HS-5 (cell line): ENCODE measurements at places on chromosomes 3 and 15.

GRCh38 chr15:35746121-35746520 is 200.2 kb upstream of the DPH6 start:
- no peak for DNase-seq

GRCh38 chr15:39204031-39204430 is 376.8 kb upstream of the THBS1 start:
- no peak for DNase-seq

GRCh38 chr3:166955201-166955939 is 424.7 kb downstream of the ZBBX start:
- no peak for DNase-seq

GRCh38 chr3:136690599-136690998 is 61.6 kb downstream of the STAG1 start:
- no peak for DNase-seq

DNA sequence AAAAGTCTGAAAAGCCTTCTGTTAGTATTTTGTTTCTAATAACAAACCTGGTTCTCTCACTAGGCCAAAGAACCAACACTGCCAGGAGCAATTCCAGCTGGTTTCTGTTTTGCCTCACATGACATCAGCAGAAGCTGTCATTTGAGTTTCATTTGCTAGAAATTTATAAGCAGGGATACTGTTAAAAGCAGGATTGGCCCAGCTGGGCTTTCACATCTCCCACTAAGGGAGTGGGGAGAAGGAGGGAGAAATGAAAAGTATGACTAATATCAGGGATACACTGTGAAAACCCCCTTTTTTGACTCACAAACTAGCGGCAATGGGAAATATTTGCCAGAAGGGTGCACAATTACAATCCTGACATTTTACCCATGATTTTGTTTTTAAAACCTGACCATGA is 5.3 kb downstream of the CCDC80 start:
- DNase-seq = no peak

GRCh38 chr3:110905121-110905520 is 166.5 kb upstream of the NECTIN3 start:
- DNase-seq = no peak

DNA sequence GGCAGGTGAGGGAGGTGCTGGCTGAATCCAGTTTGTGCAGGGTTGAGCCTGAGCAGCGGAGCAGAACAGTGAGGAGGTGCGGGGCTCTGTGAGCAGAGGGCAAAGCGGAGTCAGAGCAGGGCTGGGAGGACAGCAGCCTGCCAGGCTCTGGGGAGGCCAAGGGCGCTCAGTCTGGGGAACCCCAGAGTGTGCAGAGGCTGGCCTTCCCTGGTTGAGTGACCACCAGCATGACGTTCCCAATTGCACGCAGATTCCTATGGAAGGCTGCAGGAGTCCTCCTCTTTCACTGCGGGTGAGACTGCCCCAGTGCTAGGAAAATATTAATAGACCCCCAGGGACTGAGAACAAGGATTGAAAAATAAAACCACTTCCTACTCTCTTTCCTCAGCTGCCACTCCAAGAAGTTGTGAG is 13.2 kb downstream of the MRAS start:
- no peak for DNase-seq

DNA sequence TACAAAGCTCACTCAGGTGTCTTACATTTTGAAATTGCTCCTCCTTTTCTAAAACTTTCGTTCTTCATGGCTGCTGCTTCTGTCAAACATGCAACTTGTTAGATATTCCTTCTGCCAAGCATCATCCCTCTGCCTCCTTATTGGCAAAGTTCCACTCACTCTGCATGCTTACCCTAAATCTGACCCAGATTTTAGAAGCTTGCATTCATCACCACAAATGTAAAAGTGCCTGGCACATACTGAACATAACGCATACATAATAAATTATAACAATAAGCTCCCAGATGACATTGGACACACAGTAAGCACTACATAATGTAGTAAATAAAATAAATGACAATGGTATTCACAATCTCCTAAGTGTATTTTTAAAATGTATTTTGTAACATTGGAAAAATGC is 107.4 kb downstream of the LMLN start:
- DNase-seq = no peak
